NAMALWA (cell line): ENCODE measurements at places on chromosomes 1 and 21.

DNA sequence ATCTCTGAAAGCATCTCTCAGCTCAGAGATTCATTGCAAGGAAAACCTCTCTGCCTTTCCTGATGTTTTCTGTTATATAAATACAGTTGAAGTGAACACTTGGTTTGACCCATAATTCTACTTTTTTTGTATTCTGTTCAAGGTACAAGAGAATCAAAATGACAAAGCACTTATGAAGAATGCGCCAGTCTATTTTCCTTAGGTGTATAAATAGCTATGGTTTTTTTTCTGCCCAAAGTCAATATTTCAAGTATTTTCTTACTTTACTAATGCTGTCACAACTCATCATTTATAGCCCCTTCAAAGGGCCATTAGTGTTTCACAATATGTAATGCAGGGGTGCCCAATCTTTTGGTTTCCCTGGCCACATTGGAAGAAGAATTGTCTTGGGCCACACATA is 142.5 kb upstream of the C1orf105 start:
- DNase-seq: no peak

GRCh38 chr1:61457526-61458040 is 267.4 kb downstream of the TM2D1 start:
- no peak for DNase-seq

DNA sequence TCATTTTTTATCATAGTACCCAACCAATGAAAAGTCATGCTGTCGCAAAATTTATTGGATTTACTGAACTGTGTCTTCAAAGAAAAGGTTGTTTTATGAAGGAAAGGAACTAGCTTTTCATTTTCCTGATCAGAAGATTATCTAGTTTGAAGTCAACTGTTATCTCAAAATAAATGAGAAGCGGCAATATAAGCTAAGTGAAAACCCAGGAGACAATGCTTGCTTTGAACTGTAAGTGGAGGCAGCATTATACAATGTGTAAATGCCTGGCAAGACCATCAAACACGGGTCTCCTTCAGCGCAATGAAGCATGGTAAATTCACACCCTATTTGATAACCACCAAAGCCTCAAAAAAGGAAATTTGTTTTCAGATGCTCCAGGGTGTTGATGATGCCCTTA is 134.4 kb upstream of the PTBP2 start:
- DNase-seq: no peak

GRCh38 chr1:245116131-245116530 is 38.7 kb upstream of the KIF26B start:
- no peak for DNase-seq

- no peak for DNase-seq
Observed at GRCh38 chr1:199273837-199274379, 635.1 kb downstream of the PTPRC start.

DNA sequence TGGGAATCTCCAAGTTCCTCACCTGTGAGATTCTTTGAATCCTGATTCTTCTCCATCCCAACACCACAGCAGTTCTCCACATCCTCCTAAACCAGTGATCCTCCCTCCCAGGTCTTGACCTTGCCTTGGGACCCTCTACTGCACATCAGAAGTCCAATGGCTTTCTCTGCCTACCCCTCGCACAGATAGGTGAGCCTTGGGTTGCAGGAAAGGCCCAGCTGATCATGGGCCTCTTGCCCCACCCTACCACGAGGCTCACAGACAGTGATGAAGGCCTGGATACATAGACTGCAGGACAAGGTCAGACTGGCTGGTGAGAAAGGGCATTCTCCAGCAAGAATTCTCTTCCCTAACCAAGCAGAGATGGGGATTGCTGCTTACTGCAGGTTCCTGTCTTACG is 825 bp downstream of the FABP3 start:
- DNase-seq: no peak

DNA sequence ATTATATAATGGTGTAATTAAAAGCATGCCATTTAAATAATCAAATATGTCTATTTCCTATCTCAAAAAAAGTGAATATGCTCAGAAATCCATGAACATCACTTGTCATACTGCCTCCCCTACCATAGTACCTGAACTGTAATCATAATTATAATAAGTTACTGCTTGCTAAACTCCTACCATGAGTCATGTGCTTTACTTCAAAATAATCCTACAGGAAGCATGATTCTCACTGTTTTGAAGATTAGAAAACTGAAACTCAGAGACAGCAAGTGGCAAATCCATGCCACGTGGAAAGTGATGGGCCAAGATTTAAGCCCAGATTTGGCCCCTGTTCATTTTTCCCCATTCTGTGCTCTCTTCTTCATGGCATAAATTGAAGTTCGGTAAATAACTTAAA is 5.2 kb downstream of the LRRC7 start:
- DNase-seq: no peak

DNA sequence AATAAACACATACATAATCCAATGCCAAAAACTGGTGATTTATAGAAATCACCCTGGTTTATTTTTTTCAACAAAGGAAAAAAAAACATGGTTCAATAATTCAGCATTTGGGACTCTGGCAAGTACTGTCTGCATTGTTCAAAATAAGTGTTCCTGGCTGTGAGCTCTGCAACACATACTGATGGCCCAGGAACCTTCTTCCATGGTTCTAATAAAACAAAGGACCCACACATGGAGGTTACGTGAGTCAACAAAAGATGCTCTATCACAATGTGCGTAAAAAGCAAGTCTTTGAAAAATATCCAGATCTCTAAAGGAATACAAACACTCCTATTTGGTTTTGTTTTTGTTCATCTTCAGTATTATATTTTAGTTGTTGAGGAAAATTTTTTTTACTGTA is 37.9 kb upstream of the C1orf198 start:
- DNase-seq: no peak

GRCh38 chr1:50702395-50702794 is 257.7 kb downstream of the FAF1 start:
- no peak for DNase-seq

- no peak for DNase-seq
Observed at GRCh38 chr1:158999316-159000069, 10.2 kb upstream of the IFI16 start.

DNA sequence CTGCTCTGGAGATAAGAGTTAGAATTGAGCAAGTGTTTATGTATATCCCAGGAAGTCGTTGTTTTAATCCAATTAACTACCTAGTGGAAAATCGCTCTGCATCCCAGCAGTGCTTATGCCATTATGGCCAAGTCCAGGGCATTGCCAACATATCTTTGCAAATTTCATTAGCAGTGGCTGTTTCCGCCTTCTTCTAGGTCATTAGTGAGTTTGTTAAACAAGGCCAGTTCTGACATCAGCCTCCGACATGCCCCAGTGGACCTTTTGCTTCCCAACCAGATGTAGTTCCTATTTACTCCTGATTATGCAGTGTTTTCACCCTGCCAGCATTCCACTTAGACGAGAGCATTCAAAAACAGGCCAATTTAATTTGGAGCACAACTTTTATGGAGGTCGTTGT is 106.8 kb upstream of the FAM78B start:
- no peak for DNase-seq

DNA sequence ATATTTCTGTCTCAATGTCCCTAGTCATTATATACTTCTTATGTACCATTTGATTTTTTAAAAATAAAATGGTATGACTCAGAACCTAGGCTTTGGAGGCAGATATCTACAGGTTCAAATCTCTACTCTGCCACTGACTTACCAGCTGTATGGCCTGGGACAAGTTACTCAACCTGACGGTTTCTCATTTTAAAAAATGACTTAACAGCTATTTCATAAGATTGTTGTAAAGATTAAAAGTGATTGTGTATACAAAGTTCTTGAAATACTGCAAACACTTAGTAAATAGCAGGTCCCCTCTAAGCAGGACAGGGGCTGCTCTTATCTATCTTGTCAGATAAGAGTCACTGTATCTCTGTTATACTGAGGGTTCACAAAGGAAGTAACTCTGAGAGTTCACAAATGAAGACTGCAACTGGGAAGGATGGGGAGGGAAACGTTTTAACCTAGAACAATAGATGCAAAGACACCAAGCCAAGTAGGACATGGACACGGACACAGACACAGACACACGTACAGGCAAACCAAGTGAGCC is 2.6 kb downstream of the BCAR3 start:
- DNase-seq: no peak

GRCh38 chr21:42307106-42307505 is 8.1 kb downstream of the TFF3 start:
- no peak for DNase-seq

- DNase-seq: no peak
Observed at GRCh38 chr1:43936431-43937151, 3.0 kb downstream of the ARTN start.

DNA sequence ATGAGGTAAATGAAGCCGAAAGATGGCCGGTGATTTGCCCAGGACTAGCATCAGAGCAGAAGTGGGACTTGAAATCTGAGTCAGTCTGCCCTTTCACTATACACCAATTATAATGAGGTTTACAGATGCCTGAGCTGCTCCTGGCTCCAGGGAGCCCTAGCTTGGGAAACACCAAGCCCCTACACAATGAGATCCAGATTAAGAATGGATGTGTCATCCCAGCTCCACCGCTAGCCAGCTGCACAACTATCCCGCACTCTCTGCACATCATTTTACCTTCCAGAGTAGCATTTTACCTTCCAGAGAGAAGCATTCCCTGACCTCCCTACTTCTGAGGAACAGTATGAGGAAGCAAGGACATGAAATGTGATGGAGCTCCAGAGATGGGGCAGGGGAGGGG is 27.0 kb downstream of the SERTAD4 start:
- no peak for DNase-seq

- peak; percentile 87 for DNase-seq
Observed at GRCh38 chr1:155050560-155051341, at the start of gene ADAM15. Gene ADAM15, plus strand, starts transcription at chr1:155051316. Its CDS starts 71 bp downstream, at chr1:155051387.

GRCh38 chr1:162303004-162303344 is 73.7 kb downstream of the SPATA46 start:
- no peak for DNase-seq

DNA sequence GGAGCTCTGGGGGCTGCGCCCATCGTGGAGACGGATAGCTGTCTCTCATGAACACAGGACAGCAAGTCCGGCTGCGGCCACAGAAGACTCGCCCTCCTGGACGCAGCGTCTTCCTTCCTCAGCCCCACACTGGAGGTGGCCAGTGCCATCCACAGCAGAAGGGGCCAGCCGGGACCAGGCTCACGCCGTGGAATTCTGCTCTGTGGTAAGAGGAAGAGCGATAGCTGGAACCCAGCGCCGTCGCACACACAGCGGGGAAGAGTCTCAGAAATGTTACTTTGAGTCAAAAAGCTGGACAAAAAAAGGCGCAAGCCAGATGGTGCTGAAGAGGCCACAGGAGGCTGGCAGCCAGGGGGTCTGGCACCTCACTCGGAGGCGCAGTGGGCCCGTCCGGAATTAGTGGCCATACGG is 113.9 kb upstream of the COL6A1 start:
- DNase-seq: no peak

GRCh38 chr1:181479137-181479745 is 4.1 kb upstream of the CACNA1E start:
- DNase-seq: peak; percentile 73

- no peak for DNase-seq
Observed at GRCh38 chr1:200866116-200866515, 6.7 kb upstream of the GPR25 start.

DNA sequence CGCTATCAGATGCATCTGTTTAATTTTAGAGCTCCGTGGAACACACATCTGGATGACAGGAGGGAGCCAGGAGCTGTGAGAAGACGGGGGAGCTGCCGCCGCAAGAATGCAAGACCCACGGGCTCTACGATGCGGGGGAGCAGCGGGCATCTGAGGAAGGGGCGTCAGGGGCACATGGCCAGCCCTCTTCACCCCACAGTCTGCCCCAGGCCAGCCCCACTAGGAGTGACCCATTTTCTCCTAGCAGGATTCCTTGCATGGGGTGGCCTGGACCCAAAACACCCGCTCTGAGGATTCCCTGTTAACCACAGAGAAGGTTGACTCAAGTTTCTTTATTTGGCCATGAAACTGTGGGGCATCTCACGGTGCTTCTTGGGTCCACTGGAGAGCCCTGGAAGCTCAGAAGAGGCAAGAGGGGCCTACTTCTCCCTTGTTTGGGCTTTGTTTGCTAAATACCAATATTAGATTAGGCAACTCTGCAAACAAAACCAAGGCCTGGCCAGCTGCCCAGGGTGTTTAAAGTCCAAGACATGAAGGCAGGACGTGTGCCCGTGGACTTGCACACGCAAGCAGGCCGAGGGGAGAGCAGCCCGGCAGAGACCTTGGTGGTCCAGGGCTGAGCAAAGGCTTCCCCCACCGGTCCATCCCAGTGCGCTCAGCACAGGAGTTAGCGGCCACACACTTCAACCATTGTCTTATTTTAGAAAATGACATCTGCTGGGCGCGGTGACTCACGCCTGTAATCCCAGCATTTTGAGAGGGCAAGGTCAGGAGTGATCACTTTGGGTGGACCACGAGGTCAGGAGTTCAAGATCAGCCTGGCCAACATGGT is 89.8 kb downstream of the DHRS3 start:
- DNase-seq: no peak

DNA sequence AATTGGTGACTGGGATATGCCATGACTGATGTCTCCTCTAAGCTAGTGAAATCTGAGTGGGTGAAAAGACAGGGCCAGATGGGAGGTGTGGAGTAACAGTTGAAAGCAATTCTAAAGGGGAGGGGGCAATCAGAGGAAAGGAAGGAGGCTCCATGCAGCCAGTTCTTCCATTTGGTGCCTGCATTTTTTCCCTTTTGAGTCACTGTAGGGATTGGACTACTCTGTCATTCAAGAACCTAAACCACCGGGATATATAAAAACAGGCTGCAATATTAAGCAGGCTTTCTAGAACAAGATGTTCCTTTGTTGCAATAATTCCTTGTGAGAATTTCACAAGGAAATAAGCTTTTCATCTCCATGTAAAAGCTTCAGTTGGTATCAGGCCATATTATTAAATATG is 18.3 kb downstream of the CLIC6 start:
- DNase-seq: no peak

DNA sequence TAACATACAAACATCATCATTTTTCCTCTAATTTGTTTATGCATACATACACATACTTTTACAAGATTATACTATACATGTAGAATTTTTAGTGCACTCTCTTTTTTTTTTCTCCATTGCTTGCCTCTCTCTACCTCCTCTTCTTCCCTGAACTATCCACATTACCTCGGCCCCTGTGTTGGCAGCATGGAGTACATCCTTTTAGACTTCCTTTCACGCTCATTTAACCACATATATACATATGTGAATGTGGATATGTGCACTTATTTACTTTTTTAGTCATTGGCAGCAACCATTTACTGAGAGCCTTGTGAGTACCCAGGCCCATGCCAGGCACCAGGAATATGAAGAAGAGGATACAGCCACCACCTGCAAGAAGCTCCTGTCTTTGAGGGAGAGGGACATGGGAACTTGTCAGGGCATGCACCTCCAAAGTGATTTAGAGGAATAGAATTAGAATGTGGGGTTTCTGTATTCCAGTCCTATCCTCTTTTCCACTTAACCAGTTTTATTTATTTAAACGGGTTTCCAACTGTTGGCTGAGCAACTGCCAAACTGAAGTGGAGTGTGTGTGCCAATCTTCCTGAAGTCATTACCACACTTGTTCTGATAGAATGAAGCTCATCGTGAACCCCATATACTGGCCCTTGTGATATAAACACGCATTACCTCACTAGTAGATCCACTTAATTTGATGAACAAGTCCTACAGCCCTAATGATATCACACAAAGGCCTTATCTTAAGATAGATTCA is 212.6 kb downstream of the TNR start:
- no peak for DNase-seq
